ENCODE measurements at places on chromosomes 11 and 22.
A peak's percentile ranks its signal among the peaks of the same experiment; 100 is the strongest.

GRCh38 chr11:12008790-12009616 is 577 bp upstream of the DKK3 start:
- no peak for DNase-seq

DNA sequence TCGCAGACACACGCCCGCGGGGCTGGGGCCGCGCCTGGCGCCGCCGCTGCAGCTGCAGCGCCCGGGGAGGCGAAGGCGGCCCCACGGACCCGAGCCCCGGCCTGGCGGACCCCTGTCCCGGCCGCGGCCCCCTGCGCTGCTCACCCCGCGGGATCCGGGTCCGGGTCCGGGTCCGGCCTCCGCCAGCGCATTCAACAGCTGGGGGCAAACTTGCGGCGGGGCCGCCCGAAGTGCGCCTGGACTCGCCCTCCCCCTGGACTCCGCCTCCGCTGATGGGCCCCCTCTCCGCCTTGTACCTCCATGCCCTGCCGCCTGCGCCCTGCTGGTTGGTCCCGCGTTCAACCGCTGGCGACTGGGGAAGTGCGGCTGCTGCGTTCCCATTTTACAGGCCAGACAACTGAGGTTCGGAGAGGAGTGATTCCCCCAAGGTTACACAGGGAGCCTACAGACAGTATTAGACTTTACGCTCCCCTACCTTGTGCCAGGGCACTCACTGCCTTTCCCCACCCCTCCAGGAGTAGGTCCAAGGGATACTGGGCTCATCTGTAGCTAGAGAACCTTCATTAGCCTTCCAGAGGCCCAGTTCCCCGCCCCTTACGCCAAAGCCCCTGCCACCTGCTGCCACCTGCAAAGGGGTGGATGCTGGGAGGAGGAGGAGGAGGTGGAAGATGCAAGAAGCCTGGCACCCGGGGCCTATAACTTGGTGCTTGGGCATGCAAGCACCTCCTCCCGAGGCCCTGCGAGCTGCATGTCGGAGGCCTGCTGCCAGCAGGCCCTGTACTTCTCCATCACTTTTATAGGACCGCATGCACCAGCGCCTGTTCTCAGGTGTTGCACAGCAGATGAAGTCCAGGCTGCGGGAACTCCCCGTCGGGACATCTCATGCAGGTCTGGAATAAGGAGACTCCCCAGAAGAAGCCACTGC is 694 bp upstream of the ELFN2 start:
- no peak for DNase-seq

- DNase-seq, result no peak
These were observed 32.5 kb downstream of the NOX4 start for GRCh38 chr11:89458716-89459115.

DNA sequence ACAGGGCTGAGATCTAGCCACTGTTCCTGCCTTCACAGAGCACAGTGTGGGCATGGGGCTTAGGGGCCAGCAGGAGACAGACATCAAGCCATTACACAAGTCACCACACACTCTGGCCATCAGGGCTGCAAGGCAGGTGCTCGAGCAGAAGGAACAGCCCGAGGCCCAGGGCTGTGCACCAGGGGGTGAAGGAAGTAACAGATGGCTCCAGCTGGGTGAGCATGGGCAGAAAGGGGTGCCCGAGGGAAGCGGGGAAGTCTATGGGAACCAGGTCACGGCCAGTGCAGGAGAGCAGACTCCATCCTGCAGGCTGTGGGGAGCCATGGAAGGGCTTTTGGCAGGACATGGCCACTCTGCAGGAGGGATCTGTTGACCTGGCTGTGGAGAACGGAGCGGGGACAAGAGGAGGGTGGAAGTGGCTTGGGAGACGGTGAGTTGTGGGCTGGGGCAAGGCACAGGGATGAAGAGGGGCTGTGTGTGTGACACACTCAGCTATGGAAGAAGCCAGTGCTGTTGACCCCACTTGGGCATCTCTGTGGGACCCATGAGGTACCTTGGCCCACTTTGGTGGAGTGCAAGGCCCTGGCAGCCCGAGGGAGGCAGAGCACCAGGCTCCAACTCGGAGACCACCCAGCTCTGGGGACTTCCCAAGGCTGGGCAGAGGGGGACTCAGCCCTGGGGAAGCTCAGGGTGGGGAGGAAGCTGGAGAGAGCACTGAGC is 3.6 kb downstream of the C11orf68 start:
- DNase-seq, result no peak

- peak; percentile 51 for DNase-seq
These were observed at the start of gene YPEL4 for GRCh38 chr11:57649826-57650738. TSS of gene YPEL4 (minus strand) at chr11:57649912. CDS start at chr11:57647107, 2,805 bp downstream.

- DNase-seq, result peak; percentile 46
These were observed 5.1 kb upstream of the KRTAP5-9 start for GRCh38 chr11:71542879-71543777.

GRCh38 chr22:38193580-38193979 is 8.2 kb upstream of the MAFF start:
- DNase-seq, result no peak

Data from activated CD4-positive, alpha-beta T cell treated with anti-CD3 and anti-CD28 coated beads for 48 hours (primary cell).